Stimulated activated CD8-positive, alpha-beta memory T cell treated with anti-CD3 and anti-CD28 coated beads, Interleukin-2, amount 100 ng/mL, for 48 hours (primary cell): ENCODE measurements at places on chromosomes 12 and 14.

GRCh38 chr14:68076451-68076850 lies 256.9 kb downstream of the RAD51B start:
- DNase-seq: no peak

DNA sequence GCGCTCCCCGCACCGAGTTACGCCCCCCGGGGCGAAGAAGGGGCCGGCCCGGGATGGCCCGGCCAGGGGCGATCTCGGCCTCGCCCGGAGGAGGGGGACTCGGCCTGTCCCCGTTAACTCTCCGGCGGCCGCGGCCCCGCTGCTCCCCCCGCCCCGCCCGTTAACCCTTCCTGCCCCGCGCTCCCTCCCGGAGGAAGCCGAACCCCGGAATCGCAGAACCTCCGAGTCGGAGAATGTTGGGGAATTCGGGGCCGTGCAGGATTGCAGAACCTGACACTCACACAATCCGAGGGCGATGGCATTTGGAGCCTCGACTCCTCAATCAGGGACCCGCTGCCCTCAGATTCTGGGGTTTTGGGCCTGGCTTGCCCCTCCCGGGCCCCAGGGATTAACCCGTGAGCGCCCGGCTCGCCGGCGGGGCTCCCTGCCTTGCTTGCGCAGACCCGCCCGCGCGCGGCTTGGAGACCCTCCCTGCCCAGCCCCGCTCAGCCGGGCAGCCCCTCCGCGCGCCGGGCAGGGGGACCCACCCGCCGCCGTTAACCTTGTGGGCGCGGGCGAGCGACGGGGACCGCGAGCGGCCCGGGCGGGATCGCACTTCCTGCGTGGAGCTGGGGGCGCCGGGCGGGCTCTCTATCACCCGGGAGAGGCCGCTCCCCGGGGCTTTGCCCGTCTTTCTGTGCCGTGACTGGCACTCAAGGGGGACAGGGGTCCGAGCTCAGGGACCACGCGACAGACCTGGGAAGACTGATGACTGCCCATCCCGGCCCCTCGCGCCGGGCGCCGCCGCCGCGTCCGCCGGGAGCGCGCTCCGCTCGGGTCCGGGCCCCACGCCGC lies 18.8 kb downstream of the BEGAIN start:
- no peak for DNase-seq

- no peak for DNase-seq
Observed at GRCh38 chr14:45940318-45940717, 687.3 kb upstream of the MIS18BP1 start.

DNA sequence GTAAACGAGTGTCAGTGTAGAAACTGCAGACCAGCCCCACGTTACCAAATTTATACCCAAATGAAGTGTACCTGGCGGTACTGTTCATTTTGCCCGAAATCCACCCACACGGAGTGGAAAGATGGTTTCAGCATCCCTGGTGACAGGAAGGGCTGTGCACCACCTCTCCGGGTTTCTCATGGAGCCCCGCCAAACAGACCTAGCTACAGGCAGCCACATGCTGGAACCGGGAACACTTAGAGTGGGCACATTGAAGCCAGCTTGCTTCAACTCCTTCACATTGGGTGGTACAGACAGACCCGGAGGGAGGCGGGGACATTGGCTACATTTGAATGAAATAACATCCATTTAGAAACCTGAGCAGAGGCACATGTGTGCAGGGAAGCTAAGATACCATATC lies 84.4 kb downstream of the PPP2R5C start:
- DNase-seq: no peak

DNA sequence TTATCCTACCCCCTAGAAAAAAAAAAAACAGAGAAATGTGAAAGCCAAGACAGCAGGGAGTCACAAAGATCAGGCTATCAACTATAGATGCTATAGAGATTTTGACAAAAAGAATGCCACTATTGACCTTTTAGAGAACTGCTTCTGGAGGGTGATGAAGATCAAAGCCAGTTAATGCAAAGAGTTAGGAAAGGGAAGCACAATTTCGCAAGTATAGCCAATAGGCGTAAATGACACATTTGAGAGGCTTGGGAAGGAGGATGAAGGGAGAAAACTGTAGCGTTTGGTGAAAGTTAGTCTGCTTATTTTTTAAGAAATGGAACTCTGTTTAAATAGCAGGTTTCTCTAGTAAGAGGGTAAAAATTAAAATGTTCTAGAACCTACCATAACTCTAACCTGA lies 190.7 kb downstream of the DUSP6 start:
- DNase-seq: no peak

- no peak for DNase-seq
Observed at GRCh38 chr12:6053541-6053940, 70.9 kb downstream of the VWF start.

- DNase-seq: no peak
Observed at GRCh38 chr12:105834496-105834895, 304.3 kb downstream of the NUAK1 start.

DNA sequence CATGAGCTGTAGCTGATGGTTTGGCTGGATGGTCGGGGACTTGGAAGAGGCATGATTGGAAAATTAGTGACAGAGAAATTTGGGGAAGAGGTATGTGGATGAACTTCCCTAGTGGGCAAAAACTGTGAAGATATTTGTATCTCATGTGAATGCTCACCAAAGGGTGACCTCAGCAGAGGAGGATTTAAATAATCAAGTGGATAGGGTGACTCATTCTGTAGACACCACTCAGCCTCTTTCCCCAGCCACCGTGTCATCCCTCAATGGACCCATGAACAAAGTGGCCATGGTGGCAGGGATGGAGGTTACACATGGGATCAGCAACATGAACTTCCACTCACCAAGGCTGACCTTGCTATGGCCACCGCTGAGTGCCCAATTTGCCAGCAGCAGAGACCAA lies 60.8 kb upstream of the KRAS start:
- DNase-seq: no peak
